ENCODE measurements at places on chromosomes 5 and 9.

GRCh38 chr5:151222790-151223446, 974 bp downstream of the CCDC69 start:
- H3K4me1 ChIP-seq = peaks cover 44% of the 10 kb centered on the region
- H3K27ac ChIP-seq = peak overlapping the region; percentile 91
- DNase-seq = peak; percentile 69

- no peaks in the 10 kb centered on the region for H3K4me1 ChIP-seq
- H3K4me3 ChIP-seq = no peak overlapping the region
- no peaks in the 10 kb centered on the region for H3K36me3 ChIP-seq
- DNase-seq = no peak
- H3K27ac ChIP-seq = no peak overlapping the region
These were observed 625.5 kb upstream of the WWC1 start for GRCh38 chr5:167665841-167666375.

DNA sequence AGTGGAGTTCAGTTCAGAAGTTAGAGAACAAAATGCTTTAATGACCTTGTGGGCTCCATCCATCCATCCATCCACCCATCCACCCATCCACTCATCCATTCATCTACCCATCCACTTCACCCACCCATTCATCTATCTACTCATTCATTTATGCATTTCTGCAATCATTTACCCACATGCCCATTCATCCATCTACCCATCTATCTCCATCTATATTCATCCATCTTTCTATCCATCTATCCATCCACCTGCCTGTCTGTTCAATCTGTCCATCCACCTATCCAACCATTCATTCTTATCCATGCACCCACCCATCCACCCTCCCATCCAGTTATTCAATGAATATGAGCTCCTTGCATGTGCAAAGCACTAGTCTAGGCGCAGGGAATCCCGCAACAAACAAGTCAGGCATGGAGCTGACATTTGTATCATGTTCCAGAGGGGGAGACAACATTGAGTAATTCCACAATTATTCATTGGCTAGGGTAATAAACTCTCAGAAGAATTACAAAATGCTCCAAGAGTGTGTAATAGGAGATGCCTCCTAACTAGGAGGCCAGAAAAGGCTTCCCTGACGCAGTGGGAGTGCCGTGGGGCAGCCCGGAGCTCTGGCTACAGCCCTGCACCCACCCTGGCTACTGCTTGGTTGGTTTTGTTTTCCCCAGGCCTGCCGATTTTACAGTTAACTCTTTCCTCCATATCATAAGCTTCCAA, 211.2 kb downstream of the NXNL2 start:
- H3K27ac ChIP-seq = peak overlapping the region; percentile 72
- peak; percentile 40 for DNase-seq
- H3K36me3 ChIP-seq = no peaks in the 10 kb centered on the region
- no peaks in the 10 kb centered on the region for H3K27me3 ChIP-seq

GRCh38 chr9:136138566-136138965, 19.9 kb upstream of the TMEM250 start:
- H3K4me1 ChIP-seq = peaks cover 2% of the 10 kb centered on the region
- H3K36me3 ChIP-seq = no peaks in the 10 kb centered on the region
- H3K4me3 ChIP-seq = no peak overlapping the region
- DNase-seq = peak; percentile 34
- no peak overlapping the region for H3K27ac ChIP-seq
- peaks cover 76% of the 10 kb centered on the region for H3K27me3 ChIP-seq

All from transverse colon (tissue), 4 donors.